Metanephros (tissue), 2 donors: ENCODE measurements at places on chromosomes 12 and 14. TPM values are rescaled to one million over a fixed set of nuclear protein-coding genes. Genes with fewer than 3 reads are reported as not detected.

CATSPERB gene
- 0.99 TPM for total RNA-seq

TAS2R13 gene
- total RNA-seq, result 5.3 TPM

LTB4R2 gene
- total RNA-seq, result 9.1 TPM

TMCC3 gene
- 23.3 TPM for total RNA-seq

RNASE3 gene
- total RNA-seq, result 3.3 TPM

SIX1 gene
- 18.0 TPM for total RNA-seq

SVOP gene
- 0.12 TPM for total RNA-seq

P3H3 gene
- total RNA-seq, result 29.5 TPM

GRIP1 gene
- total RNA-seq, result 16.8 TPM
